T47D (cell line): ENCODE measurements at places on chromosomes 16 and 17.

GRCh38 chr16:86491640-86492023, 18.7 kb upstream of the FOXF1 start:
- no peak for DNase-seq

DNA sequence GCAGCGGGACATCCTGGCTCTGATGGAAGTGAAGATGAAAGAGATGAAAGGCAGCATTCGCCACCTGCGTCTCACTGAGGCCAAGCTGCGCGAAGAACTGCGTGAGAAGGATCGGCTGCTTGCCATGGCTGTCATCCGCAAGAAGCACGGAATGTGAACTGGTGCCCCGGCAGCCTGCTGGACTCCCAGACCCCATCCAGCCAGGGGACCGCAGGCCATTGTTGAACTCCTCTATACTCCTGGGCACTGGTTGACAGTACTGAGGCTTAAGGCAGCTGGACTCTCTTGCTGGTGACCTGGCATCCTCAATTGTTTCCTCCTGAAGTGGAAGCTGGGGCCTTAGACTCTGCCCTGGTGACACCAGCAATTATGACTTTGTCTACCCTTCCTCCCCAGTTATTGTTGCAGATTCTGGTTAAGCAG, 1.2 kb downstream of the THAP11 start:
- no peak for DNase-seq

DNA sequence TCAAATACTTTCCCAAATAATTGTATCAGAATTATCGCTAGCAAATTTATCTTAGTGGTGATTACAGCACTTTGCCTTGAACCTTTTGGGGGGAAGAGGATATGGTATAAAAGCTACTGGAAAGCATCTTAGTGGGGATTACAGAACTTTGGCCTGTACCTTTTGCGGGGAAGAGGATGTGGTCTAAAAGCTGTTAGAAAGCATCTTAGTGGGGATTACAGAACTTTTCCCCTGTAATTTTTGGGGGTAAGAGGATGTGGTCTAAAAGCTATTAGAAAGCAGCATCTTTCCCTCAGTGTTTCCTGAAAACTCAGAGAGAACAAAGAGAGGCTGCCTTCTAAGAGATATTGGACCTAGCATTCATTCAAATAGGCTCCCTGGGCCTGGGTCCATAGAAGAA, 4.1 kb downstream of the SLFN12 start:
- no peak for DNase-seq

- DNase-seq = peak; percentile 76
Observed at GRCh38 chr17:17696882-17697633, 15.8 kb downstream of the RAI1 start.

DNA sequence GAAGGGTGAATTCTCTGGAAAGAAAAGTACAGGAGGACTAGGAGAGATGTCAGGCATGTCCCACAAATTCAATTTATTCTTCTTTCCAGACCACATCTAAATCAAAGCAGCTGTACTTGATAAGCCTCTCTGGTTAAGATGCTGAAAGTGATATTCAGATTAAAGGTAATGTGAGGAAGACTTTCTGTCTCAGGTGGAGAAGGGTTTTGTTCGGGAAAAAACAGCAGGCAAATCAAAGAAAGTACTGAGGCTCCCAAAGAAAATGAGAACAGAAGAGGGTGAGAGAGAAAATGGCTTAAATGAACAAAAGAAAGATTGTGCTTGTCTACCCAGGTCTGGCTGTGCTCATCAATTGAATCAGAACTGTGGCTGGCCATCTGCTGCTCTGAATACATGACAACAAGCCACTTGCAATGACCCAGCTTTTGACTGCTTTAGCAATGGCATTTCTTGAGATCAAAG, 55.6 kb downstream of the MMD start:
- DNase-seq = no peak

DNA sequence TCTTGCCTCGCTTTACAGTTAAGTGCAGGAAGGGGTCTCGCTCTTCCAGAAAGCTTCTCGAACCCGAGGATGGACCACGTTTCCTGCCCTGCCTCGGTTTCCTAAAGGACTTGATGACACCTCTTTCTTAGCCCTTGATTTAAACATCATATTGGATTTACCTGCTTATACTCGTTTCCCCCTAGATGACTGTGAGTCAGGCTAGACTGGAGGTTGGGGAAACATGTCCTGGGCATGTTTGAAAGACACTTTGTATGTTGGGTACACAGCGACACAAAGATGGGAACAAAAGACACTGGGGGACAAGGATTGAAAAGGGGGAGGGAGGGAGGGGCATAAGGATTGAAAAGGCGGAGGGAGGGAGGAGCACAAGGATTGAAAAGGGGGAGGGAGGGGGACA, 30.0 kb downstream of the SDK2 start:
- DNase-seq = no peak

DNA sequence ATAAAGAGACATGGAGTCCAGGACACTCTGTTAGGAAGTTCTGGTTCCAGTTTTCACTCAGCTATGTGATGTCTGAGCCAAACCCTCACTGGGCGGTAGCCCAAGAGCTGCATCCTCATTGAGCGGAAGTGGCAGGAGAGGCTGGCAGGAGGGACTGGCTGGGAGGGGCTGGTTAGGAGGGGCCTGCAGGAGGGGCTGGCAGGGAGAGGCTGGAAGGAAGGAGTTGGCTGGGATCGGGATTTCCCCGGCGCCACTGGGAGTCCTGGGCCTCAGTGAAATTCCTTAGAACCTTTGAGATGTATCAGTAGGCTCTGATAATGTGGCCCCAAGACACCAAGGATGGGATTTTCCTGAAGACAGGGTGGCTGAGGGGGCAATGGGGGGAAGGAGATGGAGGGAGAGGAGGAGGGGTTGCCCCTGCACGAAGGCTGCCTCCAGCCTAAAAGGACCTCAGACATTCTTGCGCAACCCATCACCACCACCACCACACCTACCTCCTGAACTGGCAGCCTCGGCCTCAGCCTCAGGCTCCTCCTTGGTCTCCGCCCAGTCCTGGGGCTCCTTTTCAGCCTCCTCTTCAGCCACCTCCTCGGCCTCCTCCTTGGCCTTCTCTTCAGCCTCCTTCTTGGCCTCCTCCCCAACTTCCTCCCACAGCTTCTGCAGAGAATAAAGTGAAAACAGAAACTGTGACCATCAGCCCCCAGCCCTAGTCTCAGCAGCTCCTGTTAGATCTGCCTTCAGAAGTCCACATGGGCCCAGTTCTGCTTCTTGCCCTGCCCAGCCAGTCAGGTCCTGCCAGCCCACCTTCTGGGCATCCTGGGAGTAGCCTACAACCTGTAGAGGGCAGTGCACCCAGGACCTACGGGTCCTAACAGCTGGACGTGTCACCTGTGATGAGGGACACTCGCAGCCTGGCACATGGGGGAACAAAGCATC, 31.7 kb downstream of the CNGB1 start:
- no peak for DNase-seq

GRCh38 chr17:80847496-80848230, 144.0 kb upstream of the CHMP6 start:
- no peak for DNase-seq

DNA sequence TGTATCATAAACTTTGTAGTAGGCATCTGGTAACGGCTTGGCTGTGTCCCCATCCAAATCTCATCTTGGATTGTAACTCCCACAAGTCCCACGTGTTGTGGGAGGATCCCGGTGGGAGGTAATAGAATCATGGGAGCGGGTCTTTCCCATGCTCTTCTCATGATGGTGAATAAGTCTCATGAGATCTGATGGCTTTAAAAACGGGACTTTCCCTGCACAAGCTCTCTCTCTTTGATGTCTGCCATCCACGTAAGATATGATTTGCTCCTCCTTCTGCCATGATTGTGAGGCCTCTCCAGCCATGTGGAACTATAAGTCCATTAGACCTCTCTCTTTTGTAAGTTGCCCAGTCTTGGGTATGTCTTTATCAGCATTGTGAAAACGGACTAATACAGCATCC, 248.7 kb downstream of the SNX29 start:
- no peak for DNase-seq

GRCh38 chr16:22075043-22075757, 17.1 kb upstream of the VWA3A start:
- DNase-seq = no peak

GRCh38 chr17:74442670-74443515, 11.0 kb downstream of the GPRC5C start:
- DNase-seq = peak; percentile 86

DNA sequence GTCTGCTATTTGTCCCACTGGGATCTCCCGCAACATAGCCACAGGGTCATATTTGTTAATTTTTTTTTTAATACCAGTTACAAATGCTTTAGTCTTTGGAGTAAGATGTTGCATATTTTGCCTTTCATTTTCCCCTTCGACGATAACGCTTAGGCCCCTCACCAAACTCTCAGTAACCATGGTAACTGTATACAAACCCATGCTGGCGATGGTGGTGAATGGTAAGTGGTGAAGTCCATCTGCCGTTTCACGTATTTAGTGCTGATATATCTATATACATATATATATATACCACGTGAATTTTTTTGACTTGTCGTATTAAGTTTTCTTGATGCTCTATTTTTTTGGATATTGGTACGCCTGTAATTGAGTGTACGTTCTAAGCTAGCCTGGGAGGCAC, 263.7 kb downstream of the RBFOX1 start:
- DNase-seq = no peak

GRCh38 chr17:13266606-13267005, 248.8 kb upstream of the ELAC2 start:
- DNase-seq = peak; percentile 34

DNA sequence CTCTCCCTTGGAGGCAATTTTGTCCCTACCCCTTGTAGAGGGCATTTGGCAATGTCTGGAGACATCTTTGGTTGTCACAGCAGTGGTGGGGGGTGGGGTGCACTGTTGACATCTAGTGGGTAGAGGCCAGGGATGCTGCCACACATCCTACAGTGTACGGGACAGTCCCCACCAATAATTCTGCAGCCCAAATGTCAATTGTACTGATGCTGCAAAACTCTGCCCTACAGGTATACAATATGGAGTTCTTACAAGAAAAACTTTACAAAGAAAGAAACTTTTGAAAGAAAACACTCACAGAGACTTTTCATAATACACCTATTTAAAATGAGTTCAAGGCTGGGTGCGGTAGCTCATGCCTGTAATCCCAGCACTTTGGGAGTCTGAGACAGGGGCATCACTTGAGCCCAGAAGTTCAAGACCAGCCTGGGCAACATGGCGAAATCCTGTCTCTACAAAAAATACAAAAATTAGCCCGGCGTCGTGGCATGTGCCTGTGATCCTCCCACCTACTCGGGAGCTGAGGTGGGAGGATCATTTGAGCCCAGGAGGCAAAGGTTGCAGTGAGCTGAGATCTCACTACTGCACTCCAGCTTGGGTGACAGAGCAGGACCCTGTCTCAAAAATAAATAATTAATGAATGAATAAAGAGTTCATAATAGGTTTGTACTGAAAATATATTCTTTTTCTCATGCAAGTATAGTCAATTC, 59.4 kb downstream of the EMP2 start:
- DNase-seq = no peak

- DNase-seq = no peak
Observed at GRCh38 chr16:56684256-56684925, 2.1 kb downstream of the MT1X start.

GRCh38 chr16:87178977-87179376, 138.2 kb downstream of the C16orf95 start:
- no peak for DNase-seq

GRCh38 chr17:42485680-42486079, 27.0 kb downstream of the ATP6V0A1 start:
- no peak for DNase-seq

- no peak for DNase-seq
Observed at GRCh38 chr16:89051521-89052166, 42.0 kb upstream of the ACSF3 start.

- no peak for DNase-seq
Observed at GRCh38 chr16:57358086-57358420, 530 bp upstream of the CCL22 start.

- no peak for DNase-seq
Observed at GRCh38 chr17:28906706-28907438, 4.0 kb upstream of the DHRS13 start.

DNA sequence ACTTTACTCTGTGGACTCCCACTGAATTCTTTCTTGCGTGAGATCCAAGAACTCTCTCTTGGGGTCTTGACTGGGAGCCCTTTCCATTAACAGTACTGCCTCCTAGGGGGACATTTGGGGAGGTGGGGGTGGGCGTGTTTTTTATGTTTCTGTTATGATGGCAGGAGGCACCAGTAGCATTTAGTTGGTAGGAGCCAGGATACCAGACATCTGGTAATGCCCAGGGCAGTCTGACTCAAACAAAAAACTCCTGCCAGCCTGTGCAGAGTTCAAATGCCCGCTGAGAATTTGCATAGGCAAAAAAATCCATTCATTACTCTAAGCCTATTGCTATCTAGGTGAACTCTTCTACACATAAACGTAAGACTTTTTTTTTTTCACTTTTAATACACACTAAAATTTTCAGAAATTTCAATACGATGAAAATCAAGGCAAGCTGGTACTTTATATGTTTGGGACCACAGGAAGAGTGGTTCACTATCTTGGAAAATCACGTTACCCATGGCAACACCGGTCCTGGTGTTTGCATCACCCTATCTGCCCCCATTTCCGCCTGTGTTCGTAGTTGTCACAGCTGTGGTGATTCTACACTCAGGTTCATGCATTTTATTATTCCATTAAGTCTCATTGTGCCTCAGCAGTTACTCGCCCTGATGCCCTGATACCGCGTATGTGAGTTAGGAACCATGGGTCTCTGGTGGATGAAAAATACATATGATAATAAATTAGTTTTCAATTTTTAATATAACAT, 121.1 kb upstream of the XYLT1 start:
- DNase-seq = no peak

- DNase-seq = peak; percentile 92
Observed at GRCh38 chr17:83200231-83200699, 120.9 kb downstream of the METRNL start.

- no peak for DNase-seq
Observed at GRCh38 chr16:48824271-48824670, 214.3 kb upstream of the N4BP1 start.

DNA sequence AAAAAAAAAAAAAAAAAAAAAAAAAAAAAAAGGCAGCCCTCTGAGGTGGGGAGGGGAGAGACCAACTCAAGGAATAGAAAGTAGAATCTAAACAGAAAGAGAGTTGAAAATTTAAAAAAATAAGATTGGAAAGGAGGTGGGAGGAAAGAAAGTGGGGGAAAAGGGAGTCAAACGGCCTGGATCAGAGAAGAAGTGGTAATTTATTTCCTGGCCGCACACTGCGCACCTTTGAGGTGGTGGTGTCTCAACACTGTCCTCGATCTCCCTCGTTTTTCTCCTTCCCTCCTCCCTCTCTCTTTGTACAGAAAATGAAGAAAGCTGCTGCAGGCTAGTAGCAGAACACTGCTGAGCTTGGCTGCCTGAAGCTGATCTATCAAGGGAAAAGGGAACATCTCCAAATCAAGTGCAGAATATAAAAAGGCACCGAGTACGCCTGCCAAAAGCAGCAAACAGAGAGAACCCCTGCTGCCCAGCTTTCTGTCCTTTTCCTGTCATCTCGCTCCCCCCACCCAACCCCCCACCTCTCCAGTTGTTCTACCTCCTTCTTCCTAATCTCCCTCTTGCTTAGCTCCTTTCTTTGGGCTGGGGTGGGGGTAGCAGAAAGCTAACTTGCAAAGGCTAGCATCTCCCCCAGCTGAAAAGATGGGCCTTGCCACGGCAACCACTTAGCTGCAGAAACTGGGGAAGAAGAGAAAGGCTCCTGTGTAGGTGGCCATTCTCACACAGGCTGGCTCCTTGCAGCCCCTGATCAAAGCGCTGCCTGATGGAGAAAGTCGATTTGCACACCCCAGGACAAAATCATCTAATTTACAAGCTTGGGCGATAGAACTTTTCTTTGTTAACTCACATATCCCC, 22.5 kb downstream of the AXIN2 start:
- DNase-seq = no peak

GRCh38 chr16:55534756-55535155, 25.9 kb downstream of the LPCAT2 start:
- no peak for DNase-seq
